ENCODE measurements at places on chromosomes 6 and 20. TPM values are rescaled to one million over a fixed set of nuclear protein-coding genes. Genes with fewer than 3 reads are reported as not detected.
A peak's percentile ranks its signal among the peaks of the same experiment; 100 is the strongest.

Gene STMND1
- total RNA-seq: 0.43 TPM

Gene GRM4
- total RNA-seq: 4.2 TPM

DNA sequence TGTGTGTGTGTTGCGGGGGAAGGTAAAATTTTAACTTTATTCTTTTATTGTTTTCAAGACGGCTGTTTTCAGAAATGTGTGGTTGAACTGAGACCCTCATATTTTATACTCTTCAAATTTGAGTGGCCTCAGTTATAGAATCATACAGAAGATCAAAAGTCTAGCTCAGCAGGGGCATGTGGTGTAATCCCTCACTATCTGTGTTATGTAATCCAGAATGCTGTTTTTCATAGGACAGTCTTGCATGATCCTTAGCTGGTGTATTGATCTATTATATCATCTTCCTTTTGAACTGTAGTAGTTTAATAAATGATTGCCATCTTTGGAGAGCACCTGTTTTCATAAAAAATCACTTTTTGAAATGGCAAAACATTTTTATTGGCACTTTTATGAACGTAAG, 1.4 kb downstream of the PLCB4 start:
- DNase-seq: no peak

DNA sequence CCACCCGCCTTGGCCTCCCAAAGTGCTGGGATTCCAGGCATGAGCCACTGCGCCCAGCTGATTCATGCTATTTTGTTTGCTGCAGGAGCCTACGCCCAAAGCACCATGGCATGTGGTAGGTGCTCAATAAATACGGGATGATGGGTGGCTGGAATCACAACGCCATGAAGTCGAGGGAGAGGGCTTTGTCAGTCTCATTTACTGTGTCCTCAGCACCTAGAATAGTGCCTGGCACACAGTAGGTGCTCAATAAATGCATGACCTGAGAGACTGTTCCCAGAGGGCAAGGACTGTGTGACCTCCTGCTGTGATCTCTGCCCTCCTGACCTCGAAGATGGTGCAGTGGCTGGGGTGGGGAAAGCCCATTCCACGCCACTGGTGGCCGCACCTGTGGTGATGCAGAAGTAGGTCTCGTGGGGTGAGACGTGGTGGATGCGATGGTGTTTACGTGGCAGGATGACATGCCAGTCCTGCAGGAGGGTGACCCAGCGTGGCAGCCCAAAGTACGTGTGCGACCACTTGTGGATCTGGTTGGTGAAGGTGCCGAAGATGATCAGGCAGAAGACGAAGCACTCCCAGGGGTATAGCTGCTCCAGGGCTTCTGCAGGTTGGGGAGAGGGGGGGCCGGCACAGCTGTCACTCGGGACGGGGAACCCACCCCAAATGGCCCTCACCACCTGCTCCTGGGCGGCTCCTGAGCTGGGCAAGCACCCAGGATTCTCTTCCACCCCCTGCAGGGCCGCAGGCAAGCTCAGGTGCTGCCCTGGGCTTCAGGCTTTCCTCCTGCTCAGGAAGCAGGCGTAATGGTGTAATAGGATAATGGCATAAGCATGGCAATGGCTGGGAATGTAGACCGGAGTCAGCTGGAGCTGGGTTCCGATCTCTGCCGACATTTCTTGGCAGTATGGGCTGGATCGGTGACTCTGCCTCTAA, 14.9 kb upstream of the UBE2V1 start:
- no peak for DNase-seq

Gene ELOVL2
- 3.8 TPM for total RNA-seq

DNA sequence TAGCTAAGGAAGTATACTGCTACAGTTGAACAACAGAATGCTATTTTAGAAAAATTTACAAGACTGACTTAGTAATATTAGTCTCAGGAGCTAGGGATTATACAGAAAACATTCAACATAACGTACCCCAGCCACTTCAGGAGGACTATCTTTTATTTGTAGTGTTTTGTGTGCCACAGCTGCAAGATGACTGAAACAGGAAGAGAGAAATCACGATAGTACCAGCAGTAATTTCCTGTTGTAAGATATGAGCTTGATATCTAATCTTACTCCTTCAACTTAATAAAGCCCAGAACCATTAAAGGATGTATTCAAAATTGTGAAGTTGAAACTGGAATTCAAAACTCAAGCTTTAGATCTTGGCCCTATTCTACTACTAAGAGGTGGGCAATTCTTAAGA, 42.1 kb downstream of the SLC35A1 start:
- no peak for DNase-seq

DNA sequence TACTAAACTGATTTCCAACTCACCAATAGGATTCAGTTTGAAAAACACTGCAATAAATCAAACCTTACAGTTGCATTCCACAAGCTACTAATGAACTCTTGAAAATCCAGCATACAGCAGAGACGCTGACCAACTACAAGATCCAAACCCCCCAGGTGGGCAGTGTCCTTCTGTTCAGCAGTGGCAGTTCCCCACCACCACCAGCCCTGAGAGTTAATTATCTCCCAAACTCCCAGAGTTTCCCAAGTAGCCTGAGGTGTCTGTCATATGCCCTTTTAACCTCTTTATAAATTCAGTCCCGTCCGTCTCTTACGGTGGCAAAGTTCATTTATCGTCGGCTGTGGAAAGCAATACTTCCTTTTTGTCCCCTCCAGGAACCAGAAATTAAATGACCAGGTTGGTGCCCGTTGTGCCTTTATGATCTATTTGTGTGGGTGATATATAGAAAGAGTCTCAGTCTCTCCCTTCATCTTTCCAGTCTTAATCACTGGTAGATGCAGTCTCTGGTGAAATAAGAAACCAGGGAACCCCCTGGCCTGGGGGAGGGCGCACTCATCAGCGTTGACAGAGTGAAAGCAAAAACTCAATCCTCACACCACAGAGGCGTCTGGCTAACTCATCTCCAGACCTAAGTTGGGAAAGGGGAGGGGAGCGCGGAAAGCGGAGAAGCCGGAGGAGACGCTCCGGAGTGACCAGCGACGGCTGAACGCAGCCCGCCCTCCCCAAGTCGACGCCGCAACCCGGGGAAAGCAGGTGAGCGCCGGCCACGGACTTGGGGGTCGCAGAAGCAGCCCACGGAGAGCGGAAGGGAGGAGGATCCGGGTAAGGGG, 717 bp downstream of the MRPL14 start:
- DNase-seq: no peak

DNA sequence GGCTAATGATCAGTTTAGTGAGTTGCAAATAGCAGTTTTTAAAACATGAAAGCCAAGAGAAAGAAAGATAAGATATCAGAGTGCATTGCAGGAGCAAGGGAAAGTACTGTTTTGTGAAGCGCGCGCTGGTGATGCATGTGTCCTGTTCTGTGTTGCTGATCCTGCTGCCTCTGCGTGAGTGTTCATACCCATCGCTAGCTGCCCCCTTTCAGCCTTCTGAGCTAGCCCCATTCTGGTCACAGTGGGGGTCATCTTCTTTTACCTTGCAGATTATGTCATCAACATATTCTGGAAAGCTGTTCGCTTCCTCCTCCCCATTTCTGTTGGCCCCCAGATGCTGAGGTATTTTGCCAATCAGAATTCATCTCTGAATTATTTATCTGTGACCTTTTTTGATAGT, 1.9 kb downstream of the MRAP2 start:
- DNase-seq: no peak

Gene OPRM1
- total RNA-seq: not detected

DNA sequence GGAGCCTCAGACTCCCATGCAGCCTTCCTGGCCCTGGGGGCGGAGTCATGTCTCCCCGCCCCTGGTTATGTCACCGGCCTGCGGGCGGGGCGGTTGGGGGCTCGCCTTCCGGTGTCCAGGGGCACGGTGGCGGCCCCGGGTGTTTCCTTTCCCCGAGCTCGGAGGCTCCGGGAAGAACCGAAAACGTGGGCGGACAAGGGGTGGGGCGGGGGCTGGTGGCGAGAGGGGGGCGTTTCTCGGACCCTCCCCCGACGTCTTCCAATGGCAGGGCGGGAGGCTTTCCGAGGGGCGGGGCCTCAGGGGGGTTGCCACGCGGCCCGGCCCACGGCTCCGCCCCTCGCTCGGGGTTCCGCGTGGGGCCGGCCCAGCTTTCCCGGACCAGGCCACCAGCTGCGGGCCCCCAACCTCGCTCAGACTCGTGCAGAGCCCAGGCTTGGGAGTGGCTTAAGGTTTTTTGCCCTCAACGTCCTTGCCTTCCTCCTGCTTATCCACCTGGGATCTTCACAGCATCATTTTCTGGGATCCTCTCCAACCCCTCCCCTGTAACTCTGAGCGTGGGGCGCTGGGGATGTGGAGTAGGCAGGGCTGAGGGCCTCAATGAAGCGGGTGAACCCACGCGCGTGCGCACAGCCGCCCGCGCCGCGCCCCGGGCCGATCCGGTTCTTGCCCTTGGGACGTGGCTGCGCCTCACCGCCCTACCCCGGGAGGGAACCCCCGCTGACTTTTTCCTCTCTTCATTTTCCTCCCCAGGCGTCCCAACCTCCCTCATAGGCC, 2.1 kb upstream of the NRN1 start:
- DNase-seq: peak; percentile 78

Gene PRDM1
- total RNA-seq: 15.5 TPM

GRCh38 chr6:115894426-115894992, 166.2 kb downstream of the FRK start:
- DNase-seq: no peak

DNA sequence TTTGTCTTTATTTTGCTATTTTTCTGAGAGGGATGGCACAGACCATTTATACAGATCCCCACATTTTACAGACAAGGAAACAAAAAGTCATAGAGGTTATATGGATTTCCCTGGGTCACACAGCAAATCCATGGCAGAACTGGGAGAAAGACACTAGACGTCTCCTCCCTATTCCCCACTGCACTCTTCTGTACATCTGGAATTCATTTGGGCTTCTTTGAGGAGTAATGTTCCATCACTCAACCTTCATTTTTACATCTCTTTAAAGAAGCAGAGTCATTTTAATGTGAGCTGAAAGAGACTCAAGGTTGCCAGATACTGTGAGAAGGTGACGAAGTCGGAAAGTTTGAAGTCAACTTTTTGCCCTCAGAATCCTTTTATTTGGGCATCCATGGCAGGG, 207.3 kb downstream of the OTOR start:
- DNase-seq: no peak

Gene GPSM3
- 3.3 TPM for total RNA-seq

Gene TP53TG5
- total RNA-seq: not detected

Measured in type B pancreatic cell (in vitro differentiated cells).